PC-3 (cell line): ENCODE measurements at places on chromosomes 7 and 10.

DNA sequence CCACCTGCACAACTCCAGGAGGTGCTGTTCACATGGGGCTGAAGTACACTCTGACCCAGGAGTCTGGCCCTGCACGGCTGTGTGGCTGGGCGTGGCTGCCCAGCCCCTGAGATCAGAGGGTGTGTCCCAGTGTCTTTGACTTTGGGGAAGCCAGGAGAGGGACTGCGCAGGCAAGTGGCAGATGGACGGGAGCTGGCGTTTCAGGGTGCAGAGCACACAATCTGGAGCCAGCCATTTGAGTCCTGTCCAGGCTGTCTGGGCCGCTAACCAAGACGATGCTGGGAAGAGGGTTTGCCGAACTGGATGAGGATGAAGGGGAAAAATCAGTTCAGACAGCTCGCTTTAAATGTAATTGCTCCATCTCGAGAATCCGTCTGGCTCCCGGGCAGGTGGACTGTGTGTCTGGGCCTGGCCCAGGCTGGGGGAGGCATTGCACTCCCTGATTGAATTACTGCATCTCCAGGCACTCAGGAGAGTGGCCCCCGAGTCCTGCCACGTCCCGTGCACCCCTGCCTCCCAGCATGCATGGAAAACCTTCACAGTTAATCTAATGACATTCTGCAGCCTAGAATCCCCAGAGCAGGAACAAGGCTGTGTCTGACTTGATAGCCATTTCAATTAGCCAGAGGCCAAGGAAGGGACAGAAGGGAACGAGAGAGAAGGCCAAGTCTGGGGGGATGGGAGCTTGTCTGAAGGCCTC is 120.8 kb upstream of the NANOS1 start:
- DNase-seq: no peak

GRCh38 chr7:112105584-112106530 is 100.3 kb downstream of the DOCK4 start:
- no peak for DNase-seq

DNA sequence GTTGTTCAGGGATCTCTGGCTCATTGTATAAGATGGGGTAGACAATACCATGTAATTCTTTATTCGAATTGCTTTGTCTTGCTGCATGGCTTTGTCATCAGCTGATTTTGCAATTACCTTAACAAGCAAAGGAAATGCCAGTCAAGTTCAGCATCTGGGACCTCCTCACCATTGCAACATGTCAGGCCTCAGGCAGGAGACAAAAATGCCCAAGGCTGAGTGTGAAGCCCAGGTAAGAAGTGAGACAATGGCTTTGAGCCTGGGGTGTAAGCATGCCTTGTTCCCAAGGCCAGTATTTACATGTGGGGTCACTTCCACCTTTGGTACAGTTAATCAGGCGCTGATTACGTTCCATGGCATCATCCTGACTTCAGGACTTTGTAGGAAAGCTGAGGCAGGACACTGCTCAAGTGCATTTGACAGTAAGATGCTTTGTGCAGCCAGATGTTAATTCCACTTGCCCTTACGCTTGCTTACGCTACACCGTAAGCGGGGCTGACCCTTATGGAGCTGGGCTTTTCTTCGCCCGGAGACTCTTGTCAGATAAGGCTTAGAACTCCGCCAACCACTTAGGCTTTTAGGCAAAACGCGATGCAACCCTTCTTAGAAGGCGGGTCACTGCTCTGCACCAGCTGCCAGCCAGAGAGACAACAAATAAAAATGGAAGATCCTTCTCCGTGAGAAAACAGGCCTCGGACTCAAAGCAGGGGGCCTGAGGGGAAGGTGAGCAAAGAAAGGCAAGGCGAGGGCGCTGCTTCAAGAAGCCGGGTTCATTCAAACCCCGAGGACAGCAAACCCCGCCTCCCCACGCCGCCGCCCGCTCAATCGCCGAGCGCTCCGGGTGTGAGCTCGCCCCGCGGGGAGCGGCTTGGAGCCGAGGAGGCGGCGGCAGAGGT is 1.3 kb upstream of the SP4 start:
- DNase-seq: peak; percentile 2

DNA sequence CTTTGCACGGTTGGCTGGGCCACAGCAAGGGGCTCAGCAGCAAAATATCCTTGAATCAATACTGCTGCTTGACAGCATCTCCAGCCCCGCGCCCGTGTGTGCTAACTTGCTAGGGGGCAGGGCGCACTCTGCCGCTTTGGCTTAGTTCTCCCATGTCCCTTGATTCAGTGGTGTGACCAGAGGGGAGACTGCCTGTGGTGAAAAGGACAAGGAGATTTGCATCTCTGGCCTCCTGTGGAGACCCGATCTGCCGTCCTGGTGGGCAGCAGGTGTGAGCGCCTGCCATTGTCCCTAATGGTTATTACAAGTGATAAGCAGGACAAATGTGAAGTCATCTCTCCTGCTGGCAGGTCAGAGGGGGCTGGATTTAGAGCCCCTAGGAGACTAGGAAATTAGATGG is 500.2 kb upstream of the GALNT17 start:
- DNase-seq: no peak

GRCh38 chr10:12966067-12966466 is 35.4 kb downstream of the CCDC3 start:
- DNase-seq: no peak

DNA sequence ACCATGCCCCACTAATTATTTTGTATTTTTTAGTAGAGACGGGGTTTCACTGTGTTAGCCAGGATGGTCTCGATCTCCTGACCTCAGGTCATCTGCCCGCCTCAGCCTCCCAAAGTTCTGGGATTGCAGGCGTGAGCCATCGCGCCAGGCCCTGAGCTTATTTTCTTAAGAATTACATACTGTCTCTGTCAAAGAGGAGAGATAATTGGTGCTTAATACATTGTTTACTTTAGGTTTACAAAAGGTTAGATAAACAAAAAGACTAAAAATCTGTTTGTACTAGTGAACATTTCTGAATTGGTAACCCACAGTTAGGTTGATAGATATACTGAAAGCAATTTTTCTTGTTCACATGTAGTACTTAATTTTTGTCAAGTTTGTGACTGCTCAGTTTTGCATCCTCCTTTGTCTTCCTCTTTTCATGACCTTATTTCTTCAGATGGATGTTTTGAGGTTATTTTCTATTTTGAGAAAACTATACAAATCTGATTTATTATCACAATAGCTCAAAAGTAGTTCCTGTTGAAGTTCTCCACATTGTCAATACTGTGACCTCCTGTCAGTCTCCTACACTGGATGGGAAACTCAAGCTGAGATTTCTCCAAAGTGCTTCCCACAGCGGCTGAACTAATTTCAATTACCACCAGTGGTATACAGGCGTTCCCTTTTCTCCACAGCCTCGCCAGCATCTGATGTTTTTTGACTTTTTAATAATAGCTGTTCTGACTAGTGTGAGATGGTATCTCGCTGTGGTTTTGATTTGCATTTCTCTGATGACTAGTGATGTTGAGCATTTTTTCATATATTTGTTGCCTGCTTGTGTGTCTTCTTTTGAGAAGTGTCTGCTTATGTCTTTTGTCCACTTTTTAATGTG is 22.5 kb downstream of the HHEX start:
- no peak for DNase-seq

DNA sequence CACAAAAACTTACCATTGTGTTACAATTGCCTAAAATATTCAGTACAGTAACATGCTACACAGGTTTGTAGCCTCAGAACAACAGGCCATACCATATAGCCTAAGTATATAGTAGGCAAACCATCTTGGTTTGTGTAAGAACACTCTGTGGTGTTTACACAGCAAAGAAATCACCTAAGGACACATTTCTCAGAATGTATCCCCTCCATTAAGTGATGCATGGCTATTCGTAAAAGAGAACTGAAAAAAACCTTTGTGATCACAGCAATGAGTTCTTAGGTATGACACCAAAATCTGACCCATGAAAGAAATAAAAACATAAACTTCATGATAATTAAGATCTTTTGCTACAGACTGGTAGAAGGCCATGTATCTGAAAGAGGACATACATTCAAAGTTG is 121.5 kb downstream of the JMJD1C start:
- no peak for DNase-seq

- DNase-seq: no peak
Observed at GRCh38 chr7:66356277-66356721, 151.2 kb downstream of the TPST1 start.

- DNase-seq: no peak
Observed at GRCh38 chr7:157577796-157578339, 241.1 kb downstream of the DNAJB6 start.

DNA sequence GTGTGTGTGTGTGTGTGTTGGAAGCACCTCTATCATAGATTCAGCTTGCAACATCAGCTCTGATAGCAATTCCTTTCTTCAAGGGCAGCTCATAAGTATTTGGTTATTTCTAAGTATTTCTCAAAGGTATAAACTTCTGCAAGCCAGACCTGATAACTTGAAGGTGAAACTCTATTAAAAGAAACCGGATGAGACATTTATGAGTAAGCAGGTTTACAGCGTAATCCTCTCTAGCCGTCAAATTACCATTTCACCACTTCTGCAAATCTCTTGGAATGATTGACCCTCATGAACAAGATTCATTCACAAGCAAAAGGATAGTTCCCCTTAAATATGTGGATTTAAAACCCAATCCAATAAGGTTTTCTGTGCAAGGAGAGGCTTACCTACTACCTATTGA is 23.1 kb downstream of the PDE1C start:
- peak; percentile 46 for DNase-seq

- DNase-seq: peak; percentile 39
Observed at GRCh38 chr7:28988810-28989209, 30.7 kb upstream of the TRIL start.

GRCh38 chr10:89064748-89065147 is 74.2 kb downstream of the FAS start:
- DNase-seq: no peak

DNA sequence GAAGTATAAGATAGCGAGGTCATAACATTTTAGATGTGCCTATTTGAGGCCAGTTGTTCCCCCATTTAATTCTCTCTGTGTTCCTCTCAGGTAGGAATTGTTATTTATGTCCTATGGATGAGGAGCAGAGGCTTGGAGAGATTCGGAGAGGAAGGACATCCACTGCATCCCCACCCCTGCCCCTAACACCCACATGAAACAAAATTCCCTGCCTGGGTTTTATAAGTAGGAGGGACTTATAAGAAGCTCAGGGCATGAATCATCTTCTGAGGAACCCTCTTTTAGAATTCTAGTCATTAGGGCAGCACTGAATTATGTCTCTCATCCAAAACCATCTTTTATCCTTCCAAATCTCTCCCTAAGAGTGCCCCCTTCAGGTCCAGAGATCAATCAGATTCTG is 5.0 kb downstream of the CHAT start:
- DNase-seq: no peak

DNA sequence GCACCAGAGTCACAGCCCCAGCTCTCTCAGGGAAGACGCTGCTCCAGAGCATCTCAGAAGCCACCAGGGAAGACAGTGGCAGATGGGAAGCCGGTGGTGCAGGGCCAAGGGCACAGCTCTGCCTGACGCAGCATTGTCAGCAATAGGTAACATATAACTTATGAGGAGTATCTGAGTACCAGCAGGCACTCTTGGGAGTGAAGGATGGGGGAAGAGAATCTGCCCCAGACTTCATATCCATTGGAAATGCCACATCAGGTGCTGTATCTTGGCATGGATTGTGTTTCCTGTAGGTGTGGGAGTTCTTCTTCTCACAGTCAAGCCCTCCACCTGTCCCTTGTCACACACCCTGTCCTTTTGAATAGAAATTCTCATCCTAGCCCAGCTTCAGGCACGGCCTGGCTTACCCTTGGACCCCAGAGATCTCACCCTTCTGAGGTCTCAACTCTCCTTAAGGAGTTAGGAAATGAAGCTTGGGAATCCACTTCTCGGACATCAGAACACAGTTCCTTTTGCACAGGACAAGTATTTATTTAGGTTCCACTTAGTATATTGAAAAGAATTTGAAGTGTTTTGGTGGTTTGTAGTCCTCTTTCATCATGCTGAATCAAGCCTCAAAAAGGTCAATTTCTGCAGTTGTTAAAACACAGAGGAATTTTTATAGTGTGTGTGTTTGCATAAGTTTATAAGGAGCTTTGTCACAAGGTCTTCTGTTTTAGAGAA is 9.9 kb downstream of the EPDR1 start:
- peak; percentile 78 for DNase-seq

- no peak for DNase-seq
Observed at GRCh38 chr7:157352516-157352915, 15.7 kb downstream of the DNAJB6 start.

- DNase-seq: no peak
Observed at GRCh38 chr10:63727636-63728035, 206.4 kb downstream of the REEP3 start.

- no peak for DNase-seq
Observed at GRCh38 chr7:38276096-38276877, 2.9 kb upstream of the TARP start.

DNA sequence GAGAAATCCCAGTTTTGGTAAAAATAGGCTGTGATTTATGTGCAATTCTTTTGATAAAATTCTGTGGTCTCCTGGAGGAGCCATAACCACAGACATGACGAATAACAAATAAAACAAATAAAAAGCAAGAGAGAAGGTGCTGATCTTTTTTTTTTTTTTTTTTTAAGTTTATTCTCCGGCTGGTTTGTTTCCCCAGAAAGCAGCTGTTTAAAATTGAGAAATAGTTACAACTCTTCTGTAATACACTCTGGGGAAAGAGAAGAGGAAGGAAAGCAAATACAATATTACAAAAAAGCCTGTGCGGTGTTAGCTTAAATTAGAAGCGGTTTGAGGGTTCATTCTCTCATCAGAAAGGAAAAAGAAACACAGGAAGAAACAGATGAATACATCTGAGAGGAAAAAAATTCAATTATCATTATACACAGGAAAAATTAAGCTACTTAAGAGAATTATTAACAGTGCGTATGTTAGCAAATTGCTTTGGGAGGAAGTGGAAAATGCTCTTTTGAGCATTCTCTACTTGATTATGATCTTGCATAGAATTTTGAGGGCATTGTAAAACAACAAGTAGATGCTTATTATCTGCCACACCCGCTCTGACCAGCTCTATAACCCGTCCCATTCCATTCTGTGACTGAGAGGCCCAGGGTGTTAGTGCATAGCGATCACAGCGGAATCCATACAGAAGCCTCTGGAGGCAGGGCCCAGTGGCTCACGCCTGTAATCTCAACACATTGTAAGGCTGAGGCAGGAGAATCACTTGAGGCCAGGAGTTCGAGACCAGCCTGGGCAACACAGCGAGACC is 40.6 kb upstream of the WAC start:
- no peak for DNase-seq

GRCh38 chr7:101377189-101377736 is 14.6 kb downstream of the COL26A1 start:
- DNase-seq: no peak

DNA sequence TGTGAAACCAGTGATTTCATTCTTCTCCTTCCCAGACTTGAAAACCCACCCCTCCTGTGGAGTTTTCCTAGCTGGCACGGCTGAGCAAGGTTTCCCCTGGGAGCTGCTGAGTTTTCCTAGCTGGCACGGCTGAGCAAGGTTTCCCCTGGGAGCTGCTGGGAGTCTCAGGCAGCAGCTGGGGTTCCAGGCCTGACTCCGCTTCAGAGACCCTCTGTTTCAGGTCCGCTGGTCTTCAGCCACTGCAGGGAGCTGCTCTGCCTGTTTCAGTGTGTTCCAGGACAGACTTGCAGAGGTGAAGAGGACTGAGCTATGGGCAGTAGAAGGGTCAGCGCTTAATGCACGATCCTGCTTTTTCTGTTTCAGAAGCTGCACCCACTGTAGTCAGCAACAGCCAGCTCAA is 104.9 kb downstream of the XRCC2 start:
- DNase-seq: no peak

- DNase-seq: no peak
Observed at GRCh38 chr7:73597978-73598782, 19.8 kb upstream of the TBL2 start.
